Left forelimb (tissue), 1 donor: ENCODE measurements at places on chromosomes 16 and 17.

- DNase-seq, result no peak
These were observed 1.3 kb upstream of the MYO15A start for GRCh38 chr17:18107061-18107790.

- no peak for DNase-seq
These were observed 53.5 kb upstream of the DNAJA2 start for GRCh38 chr16:47026947-47027346.

DNA sequence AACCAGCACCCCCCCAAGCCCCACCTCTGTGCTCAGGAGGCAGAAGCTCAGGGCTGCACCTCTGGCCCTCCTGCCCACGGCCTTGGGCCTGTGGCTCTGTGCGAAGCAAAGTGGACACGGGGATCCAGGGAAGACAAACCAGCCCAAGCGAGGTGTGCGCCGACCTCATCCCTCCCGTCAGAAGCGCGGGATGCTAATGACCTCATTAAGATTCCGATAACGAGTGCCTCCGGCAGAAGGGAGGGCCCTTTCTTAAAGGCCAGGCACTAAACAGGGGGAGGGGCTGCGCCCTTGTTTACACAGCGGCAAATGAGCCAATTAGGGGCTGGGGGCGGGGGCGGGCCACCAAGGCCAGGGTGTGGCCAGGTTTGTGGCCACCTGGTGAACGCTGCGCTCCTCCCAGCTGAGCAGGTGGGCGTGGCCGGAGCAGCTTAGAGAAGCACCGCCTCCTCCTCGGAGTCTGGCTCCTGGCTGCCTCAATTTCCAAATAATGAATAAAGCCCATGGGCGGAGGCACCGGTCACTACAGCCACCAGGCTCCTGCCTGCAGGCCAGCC, 3.2 kb downstream of the CBX4 start:
- DNase-seq, result no peak

DNA sequence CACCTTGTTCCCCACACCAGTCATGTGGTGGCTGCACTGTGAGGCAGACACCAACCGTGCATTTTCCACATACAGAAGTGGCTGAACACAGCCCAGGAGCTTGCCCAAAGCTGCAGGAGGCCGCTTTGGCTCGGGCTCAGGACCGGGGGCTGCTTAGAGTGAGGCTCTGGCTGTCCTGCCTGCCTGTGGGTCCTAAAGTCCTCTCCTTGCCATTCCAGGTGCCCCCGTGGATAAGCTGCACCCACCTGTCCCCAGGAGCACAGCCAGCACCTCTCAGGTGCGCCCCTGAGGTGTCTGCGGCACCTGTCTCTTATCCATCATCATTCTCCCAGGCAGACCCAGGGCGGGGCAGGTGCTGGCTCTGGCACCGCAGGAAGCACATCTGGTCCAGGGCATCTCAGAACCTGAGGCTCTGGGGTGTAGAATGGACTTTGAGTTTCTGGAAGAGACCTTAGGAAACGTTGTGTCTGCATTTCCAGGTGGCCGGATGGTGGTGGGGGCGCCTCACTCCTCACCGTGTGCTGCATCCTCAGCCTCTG, 180.5 kb upstream of the ZNF469 start:
- no peak for DNase-seq

DNA sequence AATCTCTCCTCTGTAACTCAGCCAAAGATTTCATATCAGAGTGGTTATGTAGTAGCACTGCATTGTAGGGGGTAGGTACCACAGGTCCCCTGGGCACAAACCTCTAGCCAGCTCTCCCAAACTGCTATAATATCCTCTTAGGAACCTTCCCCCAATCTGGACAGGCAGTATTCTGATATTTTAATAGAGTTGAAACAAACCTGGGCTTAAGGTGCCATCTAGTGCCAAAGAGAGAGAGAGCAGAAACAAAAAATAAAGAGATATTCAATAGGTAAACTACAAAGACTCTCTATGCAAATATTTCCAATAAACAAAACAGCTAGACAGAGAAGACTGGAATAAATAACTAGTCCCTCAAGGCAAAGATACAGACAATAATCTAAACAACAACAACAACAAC, 1070.0 kb downstream of the CDH11 start:
- no peak for DNase-seq

DNA sequence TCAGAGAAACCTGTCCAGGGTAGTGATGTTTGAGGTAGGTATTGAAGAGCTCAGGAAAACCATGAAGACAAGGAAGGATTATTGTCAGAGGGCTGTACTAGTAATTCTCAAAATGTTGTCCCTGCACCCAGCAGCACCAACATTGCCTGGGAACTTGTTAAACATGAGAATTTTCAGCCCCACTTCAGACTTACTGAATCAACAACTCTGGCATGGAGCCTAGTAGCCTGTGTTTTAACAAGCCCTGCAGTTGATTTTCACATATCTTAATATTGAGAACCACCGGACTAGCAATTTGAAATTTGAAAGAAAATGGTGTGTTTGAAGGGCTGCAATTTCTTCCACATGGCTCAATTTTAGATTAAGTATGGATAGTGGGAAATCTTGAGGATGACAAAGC, 2.8 kb upstream of the KIF2B start:
- no peak for DNase-seq

DNA sequence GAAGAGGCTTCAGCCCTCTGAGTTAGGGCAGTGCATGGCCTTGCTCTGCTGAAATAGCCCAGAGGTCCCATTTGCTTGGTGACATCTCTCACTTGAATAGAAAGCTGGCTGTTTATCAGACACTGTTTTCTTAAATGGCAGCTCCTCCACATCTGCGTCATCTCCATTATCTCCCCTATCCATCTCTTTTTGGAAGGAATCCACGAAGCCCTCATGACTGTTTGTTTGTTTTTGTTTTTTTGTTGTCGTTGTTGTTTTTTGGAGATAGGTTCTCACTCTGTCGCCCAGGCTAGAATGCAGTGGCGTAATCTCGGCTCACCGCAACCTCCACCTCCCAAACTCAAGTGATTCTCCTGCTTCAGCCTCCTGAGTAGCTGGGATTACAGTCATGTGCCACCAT, 16.6 kb downstream of the NAA60 start:
- no peak for DNase-seq

- DNase-seq, result peak; percentile 89
These were observed 49.8 kb upstream of the BAHCC1 start for GRCh38 chr17:81345228-81346089.

GRCh38 chr17:1160591-1161390, 19.0 kb downstream of the ABR start:
- no peak for DNase-seq

DNA sequence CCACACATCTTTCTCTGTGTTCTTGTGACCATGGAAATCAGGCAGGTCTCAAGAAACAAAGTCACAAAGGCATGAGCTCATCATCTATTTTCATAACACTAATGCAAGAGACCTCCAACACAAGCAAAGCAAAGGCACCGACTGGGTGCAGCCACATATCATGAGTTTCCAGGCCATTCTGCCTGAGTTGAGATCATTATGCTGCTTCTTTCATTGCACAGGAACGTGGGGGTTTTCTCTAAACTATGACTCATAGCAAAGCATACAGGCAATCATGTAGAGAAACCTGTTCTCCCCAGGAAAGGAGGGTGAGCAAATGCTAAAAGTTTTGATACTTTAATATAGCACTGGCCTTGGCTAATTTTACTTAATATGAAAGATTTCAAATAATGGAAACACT, 60.7 kb downstream of the GRIN2A start:
- no peak for DNase-seq

DNA sequence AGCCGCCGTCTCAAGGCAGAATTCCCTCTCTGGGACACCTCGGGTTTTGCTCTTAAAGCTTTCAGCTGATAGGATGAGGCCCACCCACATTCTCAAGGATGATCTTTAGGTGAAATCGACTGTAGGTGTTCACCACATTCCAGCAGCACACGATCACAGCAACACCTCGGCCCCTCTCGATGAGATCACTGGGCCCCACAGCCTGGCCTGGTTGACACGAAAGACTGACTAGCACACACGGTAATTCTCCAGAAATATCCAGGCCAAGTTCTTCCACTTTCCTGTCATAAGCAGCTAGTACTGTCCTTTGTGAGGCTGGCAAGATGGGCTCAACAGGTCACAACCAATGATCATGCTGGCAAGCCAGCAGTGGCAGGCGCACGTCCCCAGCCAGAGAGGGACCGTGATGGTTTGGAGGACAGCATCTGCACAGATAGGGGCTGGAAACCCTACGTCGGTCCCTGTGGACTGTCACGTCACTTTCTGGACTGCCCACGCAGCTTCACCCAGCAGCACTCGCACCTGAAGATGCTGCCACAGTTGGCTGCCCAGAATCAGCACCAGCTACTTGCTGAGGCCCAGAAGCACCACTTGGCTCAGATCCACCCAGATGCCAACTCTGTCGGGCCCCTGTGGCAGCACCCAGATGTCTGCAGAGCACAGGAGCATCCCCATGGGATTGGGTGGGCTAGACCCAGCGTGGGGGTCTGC, 17.4 kb downstream of the TMC6 start:
- DNase-seq, result no peak

DNA sequence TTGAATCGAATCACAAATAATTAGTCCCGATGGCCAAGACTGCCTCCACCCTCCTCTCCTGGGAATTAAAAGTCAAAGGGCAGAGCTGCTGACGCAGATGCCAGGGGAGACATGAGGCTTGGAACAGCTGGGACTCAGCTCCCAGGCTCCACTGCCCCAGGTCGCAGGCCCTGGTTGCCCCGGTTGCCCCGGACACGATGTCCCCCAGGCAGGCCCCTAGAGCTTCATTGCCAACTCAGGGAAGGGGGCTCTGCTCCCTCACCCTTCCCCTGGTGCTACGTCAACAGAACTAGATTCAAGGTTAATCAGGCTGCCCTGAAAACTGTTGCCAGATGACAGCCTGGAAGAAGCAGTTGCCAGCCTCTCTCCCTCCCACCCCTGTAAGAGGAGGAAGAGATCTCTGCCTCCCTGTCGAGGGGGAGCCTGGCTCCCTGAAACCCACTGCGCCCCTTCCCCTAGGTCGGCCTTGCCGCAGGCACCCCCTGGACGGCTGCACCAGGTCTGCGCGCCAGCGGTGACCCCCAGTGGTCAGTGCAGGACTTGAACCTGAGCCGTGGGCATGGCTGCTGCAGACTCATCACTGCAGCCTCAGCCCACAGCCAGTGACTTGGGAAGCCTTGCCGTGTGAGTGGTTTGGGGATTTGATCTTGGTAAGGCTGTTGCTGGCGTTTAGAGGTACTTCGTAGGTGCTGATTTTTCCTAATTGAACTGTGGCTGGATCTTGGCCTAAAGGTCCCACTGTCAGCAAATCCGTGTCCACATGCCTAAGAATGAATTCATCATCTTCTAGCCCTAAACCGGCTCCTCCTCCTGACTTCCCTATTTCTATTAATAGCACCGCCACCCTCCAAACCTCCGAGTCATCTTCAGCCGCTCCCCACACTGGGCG, 84.1 kb upstream of the TOB1 start:
- DNase-seq, result no peak

DNA sequence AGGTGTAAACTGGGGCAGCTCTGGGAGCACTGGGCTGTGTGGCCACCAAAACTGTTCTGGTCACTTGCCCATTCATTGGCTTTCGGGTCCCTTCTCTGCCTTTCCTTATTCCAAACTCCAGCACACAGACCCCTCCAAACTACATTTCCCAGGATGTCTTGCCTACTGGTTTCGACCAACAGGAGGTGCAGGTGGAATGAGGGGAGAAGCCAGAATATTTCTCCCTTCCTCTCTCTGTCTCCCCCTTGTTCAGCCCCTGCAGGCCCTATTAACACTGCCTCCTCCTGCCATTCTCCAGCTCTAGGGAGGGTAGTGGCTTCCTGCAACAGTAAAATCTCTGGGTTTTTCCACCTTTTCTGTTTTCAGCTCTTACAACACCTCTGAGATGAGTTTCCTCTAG, 13.2 kb upstream of the NAGPA start:
- no peak for DNase-seq

GRCh38 chr17:10120109-10120485, 78.3 kb downstream of the GAS7 start:
- DNase-seq, result no peak

DNA sequence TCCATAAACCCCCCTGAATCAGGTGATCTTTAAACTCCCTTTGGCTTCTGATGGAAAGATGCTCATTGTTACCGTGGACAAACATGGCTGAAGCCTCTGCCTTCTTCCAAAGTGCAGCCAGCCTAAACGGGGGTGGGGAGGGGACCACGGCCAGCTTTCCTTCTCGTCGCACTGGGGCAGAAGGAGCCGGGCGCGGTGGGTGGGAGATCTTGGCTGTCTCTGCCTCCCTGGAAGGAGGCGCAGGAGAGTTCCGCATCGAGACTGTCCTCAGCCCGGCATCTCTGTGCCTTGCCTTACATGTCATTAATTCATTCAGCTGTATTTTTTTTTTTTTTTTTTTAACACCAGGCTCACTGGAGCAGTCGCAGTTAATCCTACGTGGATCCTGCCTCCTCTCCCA, 163.3 kb upstream of the PLCG2 start:
- DNase-seq, result no peak

DNA sequence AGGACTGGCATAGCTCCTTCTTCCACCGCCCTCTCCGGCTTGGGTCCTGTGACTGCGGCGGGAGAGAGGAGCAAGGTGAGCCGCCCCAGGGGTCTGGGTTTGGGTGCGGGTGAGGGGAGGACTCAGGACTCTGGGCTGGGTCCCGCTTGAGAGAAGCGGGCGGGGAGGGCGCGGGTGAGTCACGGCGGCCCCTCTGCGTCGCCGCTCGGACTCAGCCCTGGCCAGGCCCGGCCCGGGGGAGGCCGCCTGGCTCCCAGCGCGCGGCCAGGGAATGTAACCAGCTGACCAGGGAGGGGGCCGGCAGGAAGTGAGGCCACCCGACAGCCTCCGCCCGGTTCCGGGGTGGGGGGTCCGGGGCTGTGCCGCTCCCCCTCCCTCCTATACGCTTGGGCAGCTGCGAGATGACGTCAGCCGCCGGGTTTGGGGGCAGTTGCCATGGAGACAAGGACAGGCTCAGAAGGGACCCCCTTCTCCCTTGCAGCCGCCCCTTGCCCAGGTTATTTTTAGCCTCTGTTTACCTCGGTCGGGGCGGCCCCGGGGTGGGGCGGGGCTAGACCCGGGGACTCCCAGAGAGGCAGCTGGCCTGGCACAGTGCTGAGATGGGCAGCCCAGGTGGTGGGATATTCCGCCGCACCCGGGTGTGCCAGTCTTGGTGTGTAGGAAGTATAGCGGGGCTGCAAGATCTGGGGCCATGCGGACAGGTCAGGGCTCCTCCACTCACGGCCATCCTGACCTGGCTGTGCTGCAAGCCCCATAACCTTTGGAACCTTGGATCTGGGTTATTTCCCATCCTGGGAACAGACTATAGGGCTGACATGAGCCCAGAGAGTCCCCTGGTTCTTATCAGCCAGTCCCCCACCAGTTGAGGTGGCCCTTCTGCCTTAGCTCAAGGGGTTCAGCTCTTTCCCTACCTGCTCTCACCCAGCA, 1.6 kb downstream of the RIPOR1 start:
- DNase-seq, result peak; percentile 79

DNA sequence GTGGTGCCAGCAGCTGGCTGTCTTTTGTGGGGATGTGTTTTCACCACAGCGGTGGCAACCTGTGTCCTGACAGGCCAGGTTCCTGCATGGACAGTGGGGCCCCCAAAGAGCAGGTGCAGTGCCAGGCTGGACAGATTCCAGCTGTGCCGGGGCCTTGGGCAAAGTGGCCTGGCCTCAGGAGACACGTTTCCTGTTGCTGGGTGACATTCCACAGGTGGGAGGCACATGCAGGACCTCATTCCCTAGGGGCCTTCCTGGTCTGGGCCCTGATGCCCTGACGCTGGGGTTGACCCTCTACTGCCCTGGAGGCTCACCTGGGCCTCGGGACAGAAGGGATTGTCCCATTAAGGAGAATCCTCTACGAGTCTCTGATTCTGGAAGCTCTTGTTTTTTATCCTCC, 182.4 kb downstream of the RAB11FIP4 start:
- no peak for DNase-seq

GRCh38 chr17:61063528-61063927, 336.1 kb upstream of the TBX2 start:
- DNase-seq, result no peak

- no peak for DNase-seq
These were observed 4.8 kb upstream of the ATXN7L3 start for GRCh38 chr17:44204441-44204882.
